Breast epithelium (tissue), 4 donors: ENCODE measurements at places on chromosomes 3 and 15.

GRCh38 chr3:15795651-15796308, 2.0 kb downstream of the ANKRD28 start:
- peak overlapping the region; percentile 65 for H3K4me3 ChIP-seq
- peak overlapping the region; percentile 80 for H3K27ac ChIP-seq
- H3K27me3 ChIP-seq, result no peaks in the 10 kb centered on the region
- no peaks in the 10 kb centered on the region for H3K4me1 ChIP-seq
- DNase-seq, result no peak

DNA sequence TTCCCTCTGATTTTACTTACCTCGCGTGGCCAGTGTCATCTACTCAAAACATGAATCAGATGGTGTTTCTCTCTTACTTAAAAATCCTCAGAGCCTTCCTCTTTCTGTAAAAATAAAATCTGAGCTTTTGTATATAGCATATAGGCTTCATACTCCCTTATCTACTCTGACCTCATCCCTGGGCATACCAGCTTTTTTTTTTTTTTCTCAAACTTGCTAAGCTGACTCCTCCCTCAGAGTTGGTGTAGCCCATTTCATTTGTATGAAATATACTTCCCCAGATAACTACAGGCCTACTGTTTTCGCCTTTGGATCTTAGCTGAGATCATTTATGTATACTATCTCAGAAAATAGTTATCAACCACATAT, 648.9 kb upstream of the ALCAM start:
- no peaks in the 10 kb centered on the region for H3K4me1 ChIP-seq
- no peak overlapping the region for H3K27ac ChIP-seq
- no peaks in the 10 kb centered on the region for H3K27me3 ChIP-seq

DNA sequence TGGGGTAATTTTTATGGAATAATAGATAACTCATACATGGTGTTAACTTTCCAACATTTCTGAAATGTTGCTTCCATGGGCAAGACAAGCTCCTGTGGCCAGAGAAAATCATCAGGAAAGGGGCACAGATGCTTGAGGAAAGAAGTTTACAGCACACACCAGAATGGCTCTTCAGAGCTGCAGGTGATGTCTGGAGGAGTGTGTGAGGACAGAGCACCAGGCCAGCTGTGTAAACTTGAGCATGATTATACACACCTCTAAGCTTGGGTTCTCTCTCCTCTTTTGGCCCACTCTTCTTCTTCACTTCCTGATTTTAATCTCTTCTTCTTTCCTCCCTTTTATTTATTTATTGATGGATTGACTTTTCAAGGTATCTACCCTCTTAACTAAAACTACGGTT, 676.0 kb downstream of the GRM7 start:
- H3K27ac ChIP-seq, result no peak overlapping the region
- DNase-seq, result no peak
- H3K4me3 ChIP-seq, result no peak overlapping the region
- H3K27me3 ChIP-seq, result no peaks in the 10 kb centered on the region
- no peaks in the 10 kb centered on the region for H3K36me3 ChIP-seq

GRCh38 chr15:55741833-55742497, 987 bp downstream of the PRTG start:
- H3K27me3 ChIP-seq, result no peaks in the 10 kb centered on the region
- peak overlapping the region; percentile 90 for H3K27ac ChIP-seq
- H3K4me3 ChIP-seq, result peak overlapping the region; percentile 76
- no peak for DNase-seq
- H3K36me3 ChIP-seq, result no peaks in the 10 kb centered on the region
- peaks cover 7% of the 10 kb centered on the region for H3K4me1 ChIP-seq

DNA sequence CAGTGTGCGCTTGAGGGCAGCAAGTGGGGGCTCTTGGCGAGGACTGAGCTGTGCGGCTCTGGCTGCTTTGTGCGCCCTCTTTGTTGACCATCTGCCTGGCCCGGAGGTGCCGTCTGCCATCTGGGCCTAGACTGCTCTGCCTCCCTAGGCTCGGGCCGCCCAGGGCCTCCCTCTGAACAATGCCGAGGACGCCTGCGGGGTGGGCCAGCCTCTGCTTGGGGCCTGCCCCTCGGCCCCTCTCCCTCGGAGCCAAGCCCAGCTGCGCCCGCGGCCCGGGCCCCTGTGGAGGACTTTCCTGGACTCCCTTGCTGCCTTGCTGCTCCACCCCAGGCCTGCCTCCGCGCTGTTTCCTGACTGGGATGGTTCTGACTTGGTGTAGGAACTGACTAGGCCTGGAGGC, 31.9 kb upstream of the SPSB4 start:
- H3K27me3 ChIP-seq, result no peaks in the 10 kb centered on the region
- no peaks in the 10 kb centered on the region for H3K36me3 ChIP-seq
- H3K4me3 ChIP-seq, result no peak overlapping the region
- no peak for DNase-seq

GRCh38 chr3:58708116-58708791, 41.7 kb upstream of the FAM3D start:
- no peak overlapping the region for H3K27ac ChIP-seq
- H3K36me3 ChIP-seq, result no peaks in the 10 kb centered on the region
- no peak overlapping the region for H3K4me3 ChIP-seq
- DNase-seq, result no peak
- H3K27me3 ChIP-seq, result no peaks in the 10 kb centered on the region
- H3K4me1 ChIP-seq, result no peaks in the 10 kb centered on the region

- no peak overlapping the region for H3K27ac ChIP-seq
- no peak for DNase-seq
- H3K27me3 ChIP-seq, result no peaks in the 10 kb centered on the region
- no peaks in the 10 kb centered on the region for H3K36me3 ChIP-seq
Observed at GRCh38 chr3:126376444-126376843, 18.3 kb upstream of the CFAP100 start.

DNA sequence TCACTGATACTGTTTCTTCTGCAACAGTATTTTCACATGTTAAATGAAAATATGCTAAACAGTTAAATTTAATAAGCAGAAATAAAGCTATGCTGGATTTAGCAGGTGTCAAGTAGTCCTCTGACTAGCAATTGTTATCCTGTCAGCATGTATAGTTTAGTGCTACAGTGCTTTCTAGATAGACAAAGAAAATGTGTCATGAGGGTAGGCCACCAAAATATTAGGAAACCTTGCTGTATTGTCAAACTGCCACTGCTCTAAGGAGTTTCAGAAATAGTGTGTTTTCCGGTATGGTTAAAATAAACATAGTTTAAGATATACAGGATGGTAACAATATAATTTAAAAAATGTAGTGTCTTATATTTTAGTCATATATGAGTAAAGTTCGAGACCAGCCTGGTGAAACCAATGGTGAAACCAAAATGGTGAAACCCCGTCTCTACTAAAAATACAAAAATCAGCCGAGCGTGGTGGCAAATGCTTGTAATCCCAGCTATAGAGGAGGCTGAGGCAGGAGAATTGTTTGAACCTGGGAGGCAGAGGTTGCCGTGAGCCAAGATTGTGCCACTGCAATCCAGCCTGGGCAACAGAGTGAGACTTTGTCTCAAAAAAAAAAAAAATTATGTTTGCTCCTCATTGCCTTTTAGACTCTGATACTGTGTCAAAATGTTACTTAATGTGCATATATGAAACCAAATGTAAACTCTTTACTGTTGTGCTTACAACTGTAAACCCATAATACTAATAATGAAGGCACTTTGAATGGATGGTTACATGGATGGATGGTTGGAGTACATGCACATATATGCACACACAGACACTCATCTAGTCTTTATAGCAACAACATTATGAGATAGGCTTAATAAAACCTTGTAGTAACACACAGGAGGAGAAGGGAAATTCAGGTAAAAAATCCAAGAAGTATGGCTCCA, 204.8 kb downstream of the RSRC1 start:
- no peaks in the 10 kb centered on the region for H3K36me3 ChIP-seq
- H3K4me1 ChIP-seq, result no peaks in the 10 kb centered on the region
- no peak overlapping the region for H3K4me3 ChIP-seq
- H3K27ac ChIP-seq, result no peak overlapping the region
- no peaks in the 10 kb centered on the region for H3K27me3 ChIP-seq

- no peak overlapping the region for H3K4me3 ChIP-seq
- H3K4me1 ChIP-seq, result no peaks in the 10 kb centered on the region
- no peak for DNase-seq
- no peaks in the 10 kb centered on the region for H3K36me3 ChIP-seq
Observed at GRCh38 chr3:77256584-77257503, 216.9 kb downstream of the ROBO2 start.

DNA sequence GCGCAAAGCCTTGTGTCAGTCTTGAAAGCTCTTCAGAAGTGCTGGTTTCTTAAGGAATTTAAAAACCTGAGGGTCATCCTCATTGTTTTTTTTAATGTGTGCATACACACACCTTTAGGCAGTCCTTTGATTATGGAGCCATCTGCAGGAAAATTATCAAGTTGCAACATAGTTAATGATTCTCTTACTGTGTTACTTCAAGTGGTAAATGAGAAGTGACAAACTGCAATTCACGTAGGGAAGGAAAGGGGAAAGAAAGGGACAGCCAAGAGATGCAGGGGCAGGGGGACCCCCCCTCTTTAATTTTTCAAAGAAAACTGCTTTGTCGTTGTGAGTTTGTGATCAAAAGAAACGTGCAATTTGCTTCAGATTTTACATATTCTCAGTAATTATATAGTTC, 162.4 kb upstream of the CGNL1 start:
- no peak for DNase-seq
- H3K4me1 ChIP-seq, result no peaks in the 10 kb centered on the region
- no peaks in the 10 kb centered on the region for H3K36me3 ChIP-seq
- H3K27me3 ChIP-seq, result no peaks in the 10 kb centered on the region
- H3K27ac ChIP-seq, result no peak overlapping the region

DNA sequence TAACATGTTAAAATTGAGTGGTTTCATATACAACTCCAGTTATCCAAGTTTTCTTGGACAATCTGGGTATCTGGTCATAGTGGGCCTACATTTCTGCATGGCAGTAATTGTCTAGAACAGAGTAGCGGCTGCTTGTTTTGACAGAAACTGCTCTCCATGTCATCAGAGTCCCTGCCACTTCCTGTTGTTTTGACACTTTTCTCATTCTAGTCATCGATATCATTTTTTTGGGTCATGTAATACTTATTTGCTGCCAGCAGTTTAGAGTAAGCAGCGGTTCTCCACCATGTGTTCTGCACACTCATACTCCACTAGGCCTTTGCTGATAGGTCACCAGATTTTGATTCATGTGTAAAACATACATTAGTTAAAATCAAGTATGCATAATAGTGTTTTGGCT, 81.5 kb downstream of the SLC25A26 start:
- H3K4me3 ChIP-seq, result no peak overlapping the region
- no peak overlapping the region for H3K27ac ChIP-seq
- H3K36me3 ChIP-seq, result no peaks in the 10 kb centered on the region
- no peaks in the 10 kb centered on the region for H3K4me1 ChIP-seq
- DNase-seq, result no peak

DNA sequence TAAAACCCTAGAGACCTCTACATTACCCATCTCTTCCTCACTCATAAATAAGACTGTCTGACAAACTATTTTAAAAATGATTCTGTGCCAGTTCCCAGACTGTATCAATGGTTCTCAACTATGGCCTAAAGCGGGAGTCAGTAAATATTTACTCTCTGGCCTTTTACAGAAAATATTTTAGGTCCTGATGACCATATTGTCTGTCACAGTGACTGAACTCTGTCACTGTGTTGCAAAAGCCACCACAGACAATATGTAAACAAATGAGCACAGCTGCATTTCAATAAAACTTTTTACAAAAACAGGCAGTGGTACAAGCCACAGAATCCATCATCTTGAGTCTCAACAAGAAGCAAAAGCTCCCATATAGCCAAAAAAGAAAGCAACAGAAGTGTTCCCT, 45.4 kb downstream of the PLOD2 start:
- H3K27ac ChIP-seq, result no peak overlapping the region
- H3K4me3 ChIP-seq, result no peak overlapping the region
- no peaks in the 10 kb centered on the region for H3K27me3 ChIP-seq

- no peaks in the 10 kb centered on the region for H3K4me1 ChIP-seq
- no peaks in the 10 kb centered on the region for H3K36me3 ChIP-seq
- no peaks in the 10 kb centered on the region for H3K27me3 ChIP-seq
- DNase-seq, result no peak
- no peak overlapping the region for H3K4me3 ChIP-seq
Observed at GRCh38 chr15:24682002-24682401, 6.4 kb downstream of the NPAP1 start.

- no peaks in the 10 kb centered on the region for H3K36me3 ChIP-seq
- H3K4me1 ChIP-seq, result no peaks in the 10 kb centered on the region
- no peaks in the 10 kb centered on the region for H3K27me3 ChIP-seq
- no peak overlapping the region for H3K4me3 ChIP-seq
- peak overlapping the region; percentile 84 for H3K27ac ChIP-seq
- DNase-seq, result no peak
Observed at GRCh38 chr3:113151461-113152031, 59.8 kb upstream of the BOC start.

DNA sequence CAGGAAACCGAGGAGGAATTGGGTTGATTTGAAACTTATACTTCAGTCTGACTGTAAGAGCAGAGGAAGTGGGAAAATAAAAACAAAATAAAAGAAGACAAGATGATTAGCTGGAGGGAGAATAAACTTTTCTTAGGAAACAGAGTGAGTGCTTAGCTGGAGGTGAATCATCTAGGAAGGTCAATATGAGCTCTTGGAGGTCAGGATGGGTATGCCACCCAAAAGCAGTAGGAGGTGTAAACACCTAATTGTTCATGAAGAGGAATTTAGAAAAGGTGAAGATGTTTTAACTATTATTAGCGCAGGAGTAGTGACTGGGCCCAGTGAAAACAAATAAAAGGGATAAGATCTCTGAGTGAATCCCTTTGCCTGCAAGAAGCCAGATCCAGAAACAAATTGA, 39.9 kb upstream of the ARL14 start:
- no peaks in the 10 kb centered on the region for H3K36me3 ChIP-seq
- H3K4me1 ChIP-seq, result no peaks in the 10 kb centered on the region
- no peak overlapping the region for H3K4me3 ChIP-seq
- DNase-seq, result no peak
- H3K27me3 ChIP-seq, result no peaks in the 10 kb centered on the region

GRCh38 chr3:171829841-171830517, 13.2 kb upstream of the TMEM212 start:
- no peaks in the 10 kb centered on the region for H3K36me3 ChIP-seq
- peak overlapping the region; percentile 49 for H3K27ac ChIP-seq

- DNase-seq, result no peak
- no peaks in the 10 kb centered on the region for H3K4me1 ChIP-seq
- no peak overlapping the region for H3K27ac ChIP-seq
- H3K36me3 ChIP-seq, result no peaks in the 10 kb centered on the region
- no peak overlapping the region for H3K4me3 ChIP-seq
Observed at GRCh38 chr3:61378311-61378710, 127.1 kb upstream of the FHIT start.
